Activated CD4-positive, CD25-positive, alpha-beta regulatory T cell treated with anti-CD3 and anti-CD28 coated beads, Interleukin-2, amount 50 U/mL, for 16 hours (primary cell): ENCODE measurements at places on chromosomes 3 and 15.

GRCh38 chr3:59658274-59658673 lies 608.4 kb upstream of the CFAP20DC start:
- no peak for DNase-seq

- no peak for DNase-seq
These were observed 505.3 kb upstream of the NR2F2 start for GRCh38 chr15:95825208-95825607.

- DNase-seq = no peak
These were observed 50.9 kb upstream of the SPTSSB start for GRCh38 chr3:161422171-161422700.

DNA sequence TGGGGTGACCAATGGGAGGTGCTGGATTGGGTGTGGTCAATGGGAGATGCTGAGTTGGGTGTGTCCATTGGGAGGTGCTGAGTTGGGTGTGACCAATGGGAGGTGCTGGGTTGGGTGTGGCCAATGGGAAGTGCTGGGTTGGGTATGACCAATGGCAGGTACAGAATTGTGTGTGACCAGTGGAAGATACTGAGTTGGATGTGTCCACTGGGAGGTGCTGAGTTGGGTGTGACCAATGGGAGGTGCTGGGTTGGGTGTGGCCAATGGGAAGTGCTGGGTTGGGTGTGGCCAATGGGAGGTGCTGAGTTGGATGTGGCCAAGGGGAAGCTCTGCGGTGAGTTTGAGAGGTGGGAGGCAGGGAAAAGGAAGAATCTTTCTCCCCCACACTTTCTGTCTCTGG lies 250.0 kb upstream of the PROK2 start:
- no peak for DNase-seq

GRCh38 chr15:61879219-61879618 lies 181.0 kb downstream of the VPS13C start:
- no peak for DNase-seq

DNA sequence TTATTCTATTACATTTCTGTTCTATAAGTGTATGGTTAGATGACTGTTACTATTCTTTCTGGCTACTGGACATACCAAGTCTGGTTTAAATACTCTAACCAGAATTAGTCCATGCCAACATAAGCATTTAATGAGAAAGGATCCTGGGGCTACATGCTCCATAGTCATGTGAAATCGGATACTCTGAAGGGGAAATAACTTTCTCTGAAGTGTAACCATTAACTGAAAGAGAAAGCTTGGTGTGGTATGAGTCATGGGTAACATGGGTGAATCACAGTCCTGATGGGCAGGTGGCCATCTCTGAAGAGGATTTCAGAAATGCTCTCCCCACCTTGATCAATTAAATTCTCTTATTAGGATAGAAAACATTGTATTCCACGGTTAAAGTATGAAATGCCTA lies 69.4 kb downstream of the FHIT start:
- DNase-seq = no peak

DNA sequence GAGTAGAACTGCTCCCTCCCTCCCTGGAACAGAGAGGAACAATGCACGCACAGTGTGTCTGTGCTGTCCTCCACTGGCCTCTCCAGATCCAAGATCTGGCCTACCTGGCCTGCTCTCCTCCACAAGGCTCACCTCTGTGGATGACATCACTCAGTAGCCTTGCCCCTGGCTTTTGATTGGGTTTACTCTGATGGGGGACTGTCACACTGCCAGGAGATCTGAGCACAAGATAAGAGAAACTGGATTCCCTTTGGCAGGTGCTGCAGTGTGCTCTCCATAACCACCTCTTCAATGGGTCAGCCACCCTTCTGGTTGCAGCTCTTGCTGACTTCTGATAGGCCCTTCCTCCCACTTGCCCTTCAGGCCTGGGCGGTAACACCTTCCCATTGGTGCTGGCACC lies 22.6 kb upstream of the ANO10 start:
- DNase-seq = no peak

DNA sequence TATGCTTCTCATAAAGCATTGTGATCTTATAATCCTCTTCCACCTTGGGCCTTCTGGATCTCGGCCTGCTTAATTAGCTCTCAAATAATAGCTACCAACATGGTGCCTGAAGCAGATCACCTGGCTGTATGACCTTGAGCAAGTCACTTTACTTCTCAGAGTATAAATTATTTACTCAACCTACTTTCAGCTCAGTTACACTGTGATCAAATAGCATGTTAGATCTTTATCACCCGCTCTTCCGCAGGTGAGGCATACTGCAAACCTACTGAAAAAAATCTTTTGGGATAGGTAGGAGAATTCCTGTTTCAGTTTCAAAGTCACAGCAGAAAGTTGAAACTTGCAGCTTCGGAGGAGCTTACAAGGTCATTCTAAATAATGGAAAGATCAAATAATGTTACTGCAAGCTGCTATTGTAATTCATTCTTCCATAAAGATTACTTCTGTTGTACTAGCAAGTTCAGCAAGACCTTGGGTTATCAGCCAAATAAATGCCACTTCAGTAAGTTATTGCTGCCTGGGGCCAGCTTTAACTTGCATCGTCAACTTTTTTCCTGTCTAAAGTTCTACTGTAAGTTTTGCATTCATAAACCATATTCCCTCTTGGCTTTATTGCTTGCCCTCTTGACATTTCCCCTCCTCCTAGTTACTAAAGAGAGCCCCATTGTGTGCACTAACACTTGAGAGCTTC lies 268.4 kb upstream of the ATP11B start:
- DNase-seq = no peak

GRCh38 chr3:101725194-101725889 lies 928 bp downstream of the CEP97 start:
- DNase-seq = no peak

GRCh38 chr3:128176276-128176833 lies 23.1 kb downstream of the EEFSEC start:
- no peak for DNase-seq

DNA sequence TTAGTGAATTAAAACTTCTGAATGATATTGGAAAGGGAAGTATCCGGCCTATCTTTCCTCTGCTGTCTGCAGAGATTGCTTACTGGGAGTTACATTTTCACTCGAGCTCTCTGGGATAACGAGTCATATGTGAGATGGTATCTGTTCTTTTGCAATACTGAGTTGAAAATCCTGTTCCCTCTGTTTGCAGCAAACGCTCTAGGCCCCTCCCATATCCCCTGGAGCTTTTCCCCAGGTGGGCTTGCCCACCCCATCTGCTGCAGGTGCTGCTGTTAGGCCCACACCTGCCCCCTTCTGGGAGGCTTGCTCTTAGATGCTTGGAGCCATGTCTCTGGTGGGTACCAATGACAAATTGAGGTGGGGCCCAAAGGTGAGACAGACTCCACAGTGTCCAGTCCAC lies 42.7 kb upstream of the MTMR10 start:
- DNase-seq = no peak

DNA sequence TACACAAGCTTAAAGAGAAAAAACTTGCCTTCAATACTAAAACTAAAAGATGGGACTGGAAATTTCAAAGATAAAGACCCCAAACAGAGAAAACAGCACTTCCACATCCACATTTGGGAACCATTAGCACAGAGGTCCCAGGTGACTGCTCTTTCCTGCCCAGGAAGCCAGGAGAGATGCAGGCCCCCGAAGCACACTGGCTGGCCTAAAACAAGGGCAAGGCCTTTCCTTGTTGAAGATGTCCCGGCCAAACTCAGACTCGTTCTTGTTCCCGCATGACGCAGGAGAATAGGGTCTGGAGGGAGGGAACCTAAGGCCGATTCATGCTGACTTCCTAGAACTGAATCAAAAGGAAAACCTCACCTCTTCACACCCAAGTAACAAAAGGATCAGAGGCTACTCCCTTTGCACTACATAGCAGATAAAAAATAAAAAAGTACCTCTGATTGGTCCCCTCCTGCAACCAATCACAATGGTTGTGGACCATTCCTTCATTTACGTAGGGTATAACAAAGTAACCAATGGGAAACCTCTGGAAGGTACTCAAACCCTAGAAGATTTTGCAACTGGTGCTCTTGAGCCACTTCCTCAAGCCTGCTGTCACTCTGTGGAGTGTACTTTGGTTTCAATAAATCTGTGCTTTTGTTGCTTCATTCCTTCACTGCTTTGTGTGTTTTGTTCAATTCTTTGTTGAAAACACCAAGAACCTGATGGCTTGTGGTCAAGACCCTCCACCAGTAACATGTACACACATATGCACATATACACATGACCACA lies 48.7 kb downstream of the EFCAB12 start:
- no peak for DNase-seq

DNA sequence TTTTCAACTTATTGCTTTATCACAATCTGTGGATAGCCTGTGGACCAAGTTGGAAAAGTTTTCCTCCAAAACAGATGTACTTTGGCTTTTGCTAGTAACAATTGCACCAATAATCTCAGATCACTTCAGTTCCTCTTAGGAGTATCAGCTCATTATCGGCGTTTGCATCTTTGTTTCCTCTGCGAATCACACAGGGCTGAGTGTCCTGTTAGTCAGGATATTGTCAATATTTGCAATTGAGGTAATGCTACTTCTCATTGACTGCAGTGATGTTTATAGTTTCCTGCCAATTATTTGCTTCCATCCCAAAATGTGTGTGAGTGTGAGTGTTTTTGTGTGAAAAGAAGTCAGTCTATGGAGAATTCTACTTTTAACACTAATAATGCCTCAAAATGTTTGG lies 545.0 kb downstream of the SI start:
- no peak for DNase-seq

- DNase-seq = no peak
These were observed 3.9 kb upstream of the FSIP1 start for GRCh38 chr15:39786447-39787056.

GRCh38 chr3:197380786-197381185 lies 82.4 kb upstream of the DLG1 start:
- no peak for DNase-seq

DNA sequence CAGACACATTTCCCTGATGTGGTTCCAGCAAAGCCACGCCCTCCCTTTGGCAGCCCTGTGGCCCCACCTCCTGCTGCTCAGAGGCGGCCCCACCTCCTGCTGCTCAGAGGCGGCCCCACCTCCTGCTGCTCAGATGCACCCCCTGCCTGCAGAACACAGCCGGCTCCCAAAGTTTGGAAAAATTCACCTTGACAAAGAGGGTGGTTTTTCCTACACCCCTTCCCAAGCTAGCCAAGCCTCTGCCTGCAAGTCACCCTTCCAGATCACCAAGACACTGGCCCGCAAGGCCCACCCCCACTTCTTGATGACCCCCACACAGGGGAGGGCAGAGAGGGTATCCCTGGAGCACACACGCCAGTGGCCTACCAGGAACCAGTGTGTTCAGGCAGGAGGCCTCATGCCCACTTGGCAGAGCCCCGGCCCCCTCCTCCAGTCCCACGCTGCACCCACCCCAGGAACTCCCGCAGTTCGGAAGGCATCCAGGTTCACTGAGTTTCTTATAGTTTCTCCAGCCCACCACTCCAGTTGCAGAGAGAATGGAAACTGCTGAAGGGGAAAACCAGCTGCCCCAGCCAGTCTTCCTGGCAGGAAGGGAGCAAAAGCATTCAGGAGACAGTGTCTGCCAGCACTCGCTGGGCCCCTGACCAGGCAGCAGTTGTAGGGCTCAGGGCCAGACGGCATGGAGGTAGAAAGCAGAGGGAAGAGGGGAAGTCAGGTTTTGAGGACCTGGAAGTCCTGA lies 2.3 kb upstream of the HAPLN3 start:
- peak; percentile 67 for DNase-seq

DNA sequence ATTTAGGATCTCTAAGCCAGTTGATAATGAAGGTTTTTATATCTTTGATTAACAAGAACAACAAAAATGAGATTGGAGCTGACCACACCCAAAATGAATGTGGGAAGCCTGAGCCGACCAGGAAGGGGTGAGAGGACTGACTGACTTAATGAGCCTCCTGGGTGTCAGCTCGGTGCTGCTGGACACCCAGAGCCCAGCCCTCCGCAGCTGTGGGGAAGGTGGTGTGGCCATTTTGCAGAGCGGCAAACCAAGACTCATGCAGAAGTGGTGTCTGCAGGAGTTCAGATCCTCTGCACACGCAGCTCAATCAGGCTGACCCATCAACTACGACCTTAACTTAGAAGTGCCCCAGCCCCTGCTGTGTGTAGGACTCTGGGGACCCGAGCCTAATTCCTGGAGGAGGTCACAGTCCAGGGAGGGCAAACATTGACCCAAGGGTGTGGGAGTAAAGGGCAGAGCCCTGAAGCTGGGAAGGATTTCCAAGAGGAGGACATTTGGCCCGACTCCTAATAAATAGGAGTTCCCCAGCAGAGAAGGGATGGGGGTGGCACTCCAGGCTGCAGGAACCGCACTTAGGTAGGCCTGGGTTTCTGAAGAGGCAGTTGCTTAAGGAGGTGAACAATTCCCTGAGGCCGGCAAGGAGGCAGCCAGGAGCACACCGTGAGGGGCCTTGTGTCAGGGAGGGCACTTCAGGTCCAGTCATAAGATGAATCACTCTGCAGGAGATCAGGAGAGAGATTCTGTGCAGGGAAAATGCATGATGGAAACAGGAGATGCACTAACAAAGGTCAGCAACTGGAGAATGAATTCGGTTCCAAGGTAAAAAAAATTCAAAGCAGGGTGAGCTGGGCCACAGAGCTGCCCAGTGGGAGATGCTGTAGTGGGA lies 197.1 kb upstream of the TPM1 start:
- no peak for DNase-seq

- DNase-seq = no peak
These were observed 96.9 kb upstream of the ATP2B2 start for GRCh38 chr3:10602271-10602670.

- DNase-seq = no peak
These were observed 54.3 kb downstream of the BDH1 start for GRCh38 chr3:197501496-197501878.

GRCh38 chr3:158794936-158795518 lies 6.8 kb upstream of the MFSD1 start:
- no peak for DNase-seq

DNA sequence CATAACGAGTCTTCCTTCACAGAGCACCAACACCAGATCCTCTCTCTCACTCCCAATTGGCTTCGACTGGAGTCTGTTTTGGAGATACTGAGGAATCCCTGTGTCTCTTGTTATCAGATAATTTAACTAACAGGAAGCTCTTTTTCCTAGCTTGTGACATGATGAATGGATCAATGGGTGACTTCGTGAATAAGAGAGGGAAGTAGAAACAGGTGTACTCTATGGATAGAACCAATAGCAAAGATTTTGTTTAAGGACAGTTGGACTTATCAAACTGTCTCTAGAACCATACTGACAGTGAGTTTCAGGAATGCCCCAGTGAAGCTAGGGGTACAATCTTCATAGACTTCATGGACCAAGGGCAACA lies 29.4 kb upstream of the KLHL6 start:
- DNase-seq = no peak

DNA sequence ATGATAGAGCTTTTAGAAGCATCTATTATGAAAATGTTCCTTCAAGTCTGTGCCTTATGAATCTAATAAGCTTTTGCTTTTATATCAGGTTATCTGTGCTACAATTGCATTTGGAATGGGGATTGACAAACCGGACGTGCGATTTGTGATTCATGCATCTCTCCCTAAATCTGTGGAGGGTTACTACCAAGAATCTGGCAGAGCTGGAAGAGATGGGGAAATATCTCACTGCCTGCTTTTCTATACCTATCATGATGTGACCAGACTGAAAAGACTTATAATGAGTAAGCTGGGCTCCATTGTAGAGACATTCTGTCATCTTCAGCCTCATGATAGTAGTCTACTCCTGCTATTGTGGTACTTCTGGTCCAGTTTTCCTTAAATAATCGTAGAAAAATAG lies 73.4 kb downstream of the BLM start:
- DNase-seq = no peak
